ENCODE measurements at places on chromosomes 12 and 14.

GRCh38 chr12:27913999-27914614 is 58.4 kb downstream of the PTHLH start:
- no peak for DNase-seq
- H3K36me3 ChIP-seq: no peaks in the 10 kb centered on the region
- no peak overlapping the region for H3K27ac ChIP-seq

DNA sequence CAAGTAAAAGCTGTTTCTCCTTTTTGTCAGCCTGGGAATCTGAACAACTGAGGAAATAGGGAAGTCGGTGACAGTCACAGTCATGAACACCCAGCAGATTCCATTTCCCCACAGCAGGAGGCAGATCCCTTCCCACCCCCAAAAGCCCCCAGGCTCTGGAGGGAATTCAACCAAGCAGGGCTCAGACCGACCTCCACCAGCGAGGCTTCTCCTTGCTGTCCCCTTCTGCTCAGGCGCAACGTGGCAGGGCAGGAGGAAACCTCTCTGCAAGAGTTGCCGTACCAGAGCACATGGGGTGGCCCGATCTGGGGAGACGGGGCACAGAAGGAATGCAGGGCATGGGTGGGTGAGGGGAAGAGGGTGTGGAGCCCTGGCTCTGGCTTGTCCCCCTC is 319 bp downstream of the GALNT6 start:
- DNase-seq: peak; percentile 30
- peak overlapping the region; percentile 94 for H3K27ac ChIP-seq
- peak overlapping the region; percentile 93 for H3K4me3 ChIP-seq
- H3K4me1 ChIP-seq: peaks cover 88% of the 10 kb centered on the region
- H3K27me3 ChIP-seq: peaks cover 4% of the 10 kb centered on the region
- peaks cover 3% of the 10 kb centered on the region for H3K36me3 ChIP-seq

- no peaks in the 10 kb centered on the region for H3K36me3 ChIP-seq
- DNase-seq: no peak
- no peak overlapping the region for H3K4me3 ChIP-seq
- no peaks in the 10 kb centered on the region for H3K4me1 ChIP-seq
Observed at GRCh38 chr14:68951035-68951797, 27.9 kb downstream of the ACTN1 start.

DNA sequence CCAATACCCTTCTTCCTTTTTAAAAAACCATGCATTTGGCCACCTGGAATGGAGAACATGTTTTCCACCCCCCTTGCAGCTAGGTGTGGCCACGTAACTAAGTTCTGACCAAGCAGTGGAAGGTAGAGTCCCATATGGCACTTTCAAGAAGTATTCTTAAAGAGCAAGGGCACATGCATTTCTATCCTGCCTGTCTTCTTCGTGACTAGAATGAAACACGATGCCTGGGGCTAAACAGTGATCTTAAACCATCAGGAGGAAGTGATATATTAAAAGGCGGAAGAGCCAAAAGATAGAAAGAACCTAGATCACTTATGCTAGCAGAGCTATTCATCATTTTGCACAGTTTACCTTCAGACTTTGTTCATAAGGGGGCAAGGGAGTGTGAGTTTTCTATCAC is 16.0 kb upstream of the DDX11 start:
- DNase-seq: no peak
- no peaks in the 10 kb centered on the region for H3K36me3 ChIP-seq
- no peak overlapping the region for H3K27ac ChIP-seq
- H3K27me3 ChIP-seq: no peaks in the 10 kb centered on the region
- peaks cover under 1% of the 10 kb centered on the region for H3K4me1 ChIP-seq

- no peaks in the 10 kb centered on the region for H3K36me3 ChIP-seq
- H3K4me3 ChIP-seq: no peak overlapping the region
- no peak overlapping the region for H3K27ac ChIP-seq
- no peaks in the 10 kb centered on the region for H3K27me3 ChIP-seq
Observed at GRCh38 chr12:127809275-127809674, 457.7 kb upstream of the TMEM132C start.
